ENCODE measurements at places on chromosomes 2 and 18. TPM values are rescaled to one million over a fixed set of nuclear protein-coding genes. Genes with fewer than 3 reads are reported as not detected.
A peak's percentile ranks its signal among the peaks of the same experiment; 100 is the strongest.

- DNase-seq, result no peak
Observed at GRCh38 chr18:48428475-48429177, 19.4 kb upstream of the ZBTB7C start.

GRCh38 chr2:48075631-48076030 lies 169.3 kb upstream of the FBXO11 start:
- no peak for DNase-seq

- peak; percentile 36 for DNase-seq
Observed at GRCh38 chr2:111523009-111523408, 361.0 kb downstream of the ANAPC1 start.

DNA sequence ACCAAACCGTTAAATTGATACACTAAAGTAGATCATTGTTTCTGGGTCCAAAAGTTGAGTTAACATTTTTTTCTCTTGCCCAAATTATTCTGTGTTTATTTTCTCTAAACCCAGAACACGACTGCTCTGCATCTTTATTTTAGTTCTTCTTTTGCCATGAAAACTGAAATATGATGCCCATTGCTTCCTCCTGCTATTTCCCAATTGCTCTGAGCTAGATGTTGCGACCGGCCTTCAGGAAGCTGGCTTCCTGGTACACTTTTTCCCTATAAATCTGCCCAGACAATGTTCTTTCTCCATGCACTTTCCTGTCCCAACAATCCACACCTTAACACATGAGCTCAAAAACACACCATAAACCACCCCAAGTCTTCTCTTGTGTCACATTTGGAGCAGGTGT lies 501.4 kb downstream of the FBXO15 start:
- DNase-seq, result no peak

DNA sequence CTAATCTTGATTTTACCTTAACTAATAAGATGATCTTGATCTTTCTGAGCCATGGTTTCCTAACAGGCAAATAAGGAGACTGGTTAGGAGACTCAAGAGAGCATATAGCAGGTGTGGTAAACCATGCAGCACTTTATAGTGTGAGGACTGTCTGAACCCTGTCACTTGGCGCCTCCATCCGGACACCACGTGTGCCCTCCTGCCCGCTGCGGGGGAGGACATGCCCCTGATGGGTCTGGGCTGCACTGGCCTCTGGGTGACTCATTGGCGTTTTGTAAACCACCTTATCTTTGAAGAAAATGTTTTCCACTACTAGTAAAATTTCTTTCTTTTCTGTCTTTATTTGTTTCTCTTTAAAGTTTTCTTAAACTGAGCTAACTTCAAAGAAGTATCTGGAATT lies 131.1 kb downstream of the FMNL2 start:
- DNase-seq, result peak; percentile 29

- DNase-seq, result no peak
Observed at GRCh38 chr18:892316-892715, 12.4 kb upstream of the ADCYAP1 start.

- no peak for DNase-seq
Observed at GRCh38 chr2:80292474-80292873, 12.1 kb downstream of the LRRTM1 start.

- peak; percentile 42 for DNase-seq
Observed at GRCh38 chr2:237092920-237093781, 7.5 kb downstream of the COPS8 start.

DNA sequence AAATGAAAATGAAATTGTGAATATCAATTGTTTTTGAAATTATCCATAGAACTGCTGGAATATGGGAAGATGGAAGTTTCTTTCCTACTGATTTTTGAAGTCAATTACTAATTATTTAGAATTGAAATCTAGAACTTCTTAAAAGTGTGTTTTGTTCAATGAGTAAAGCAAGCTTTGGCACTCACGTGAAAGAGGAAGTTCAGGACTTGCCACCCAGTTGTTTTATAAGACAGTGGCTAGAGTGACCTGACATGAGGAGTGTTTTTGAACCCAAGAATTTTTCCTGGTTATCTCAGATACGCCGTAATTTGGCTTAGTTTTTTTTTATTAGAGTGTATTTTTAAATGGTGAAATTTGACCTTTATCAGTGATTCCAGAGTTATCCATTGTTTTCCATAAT lies 3.5 kb downstream of the MXD1 start:
- no peak for DNase-seq

- no peak for DNase-seq
Observed at GRCh38 chr18:54690198-54690597, 99.2 kb downstream of the DYNAP start.

DNA sequence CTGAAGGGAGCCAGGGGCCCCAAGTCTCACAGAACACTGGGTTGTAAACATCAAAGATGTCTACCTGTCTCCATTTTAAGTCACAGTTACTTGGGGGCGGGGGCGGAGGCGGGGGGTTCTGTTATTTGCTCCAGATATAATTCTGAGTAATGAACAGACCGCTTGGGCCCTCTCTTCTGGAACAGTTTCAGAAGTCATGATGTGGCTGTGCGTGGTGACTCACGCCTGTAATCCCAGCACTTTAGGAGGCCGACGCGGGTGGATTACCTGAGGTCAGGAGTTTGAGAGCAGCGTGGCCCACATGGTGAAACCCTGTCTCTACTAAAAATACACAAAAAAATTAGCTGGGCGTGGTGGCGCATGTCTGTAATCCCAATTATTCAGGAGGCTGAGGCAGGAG lies 157.9 kb upstream of the APCDD1 start:
- no peak for DNase-seq

GRCh38 chr2:182542501-182543258 lies 115.8 kb upstream of the PDE1A start:
- DNase-seq, result no peak

GRCh38 chr2:47346-47725 lies 1.0 kb upstream of the FAM110C start:
- no peak for DNase-seq

DNA sequence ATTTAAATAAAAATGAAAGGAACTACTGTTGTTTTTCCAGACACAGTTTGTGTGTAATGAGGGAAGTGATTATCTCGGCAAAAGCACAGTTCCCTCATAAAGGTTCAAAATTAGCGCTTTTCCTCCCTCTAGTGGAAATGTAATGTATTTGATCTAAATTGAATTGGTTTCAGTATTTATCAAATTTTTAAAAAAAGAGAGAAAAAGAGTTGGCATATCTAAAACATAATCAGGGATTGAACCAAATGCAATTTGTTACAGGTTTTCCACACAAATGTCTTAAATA lies 37.5 kb downstream of the CMPK2 start:
- no peak for DNase-seq

- DNase-seq, result no peak
Observed at GRCh38 chr2:230594286-230594840, 118.3 kb upstream of the CAB39 start.

- DNase-seq, result no peak
Observed at GRCh38 chr2:68800517-68800916, 65.9 kb downstream of the ARHGAP25 start.

- no peak for DNase-seq
Observed at GRCh38 chr2:16931441-16931840, 265.8 kb upstream of the CYRIA start.

GRCh38 chr18:1665079-1665478 lies 760.4 kb downstream of the ADCYAP1 start:
- no peak for DNase-seq

GRCh38 chr18:6200204-6200774 lies 214.4 kb downstream of the L3MBTL4 start:
- DNase-seq, result no peak

DNA sequence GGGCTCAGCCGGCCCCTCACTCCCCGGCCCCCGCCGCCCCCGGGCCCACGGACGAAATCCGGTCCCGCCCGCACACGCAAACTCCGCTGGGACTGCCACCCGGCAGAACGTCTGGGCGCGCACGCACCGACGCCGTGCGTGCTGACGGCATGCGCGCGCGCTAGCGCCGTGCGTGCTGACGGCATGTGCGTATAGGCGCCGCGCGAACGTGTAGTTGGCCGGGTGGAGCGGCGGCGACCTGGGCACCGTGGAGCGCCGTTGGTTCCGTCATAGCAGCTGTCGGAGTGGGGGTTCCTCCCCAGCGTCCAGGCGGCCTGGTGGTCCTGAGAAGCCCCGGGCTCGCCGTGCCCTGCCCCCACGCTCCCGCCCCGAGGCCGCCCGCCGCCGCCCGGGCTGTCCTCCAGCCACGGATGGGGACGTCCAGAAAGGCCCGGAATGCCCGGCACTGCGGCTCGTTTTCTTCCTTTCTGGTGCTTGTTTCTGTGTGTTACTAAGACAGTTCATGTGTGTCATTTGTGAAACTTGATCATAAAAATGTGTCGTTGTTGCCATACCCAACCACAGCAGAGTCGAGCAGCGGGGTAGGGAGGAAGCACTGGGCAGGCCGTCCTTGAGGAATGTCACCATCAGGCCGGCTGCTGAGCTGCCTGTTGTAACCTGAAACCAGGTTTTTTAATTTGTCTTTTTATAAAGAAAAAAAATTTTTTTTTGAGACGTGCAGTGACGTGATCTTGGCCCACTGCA lies at the start of gene TXNL4A:
TSS of gene TXNL4A (minus strand) at position 113 of the 744 bp plus-strand sequence. CDS start 171 bp downstream, outside the sequence.
- peak; percentile 92 for DNase-seq

DNA sequence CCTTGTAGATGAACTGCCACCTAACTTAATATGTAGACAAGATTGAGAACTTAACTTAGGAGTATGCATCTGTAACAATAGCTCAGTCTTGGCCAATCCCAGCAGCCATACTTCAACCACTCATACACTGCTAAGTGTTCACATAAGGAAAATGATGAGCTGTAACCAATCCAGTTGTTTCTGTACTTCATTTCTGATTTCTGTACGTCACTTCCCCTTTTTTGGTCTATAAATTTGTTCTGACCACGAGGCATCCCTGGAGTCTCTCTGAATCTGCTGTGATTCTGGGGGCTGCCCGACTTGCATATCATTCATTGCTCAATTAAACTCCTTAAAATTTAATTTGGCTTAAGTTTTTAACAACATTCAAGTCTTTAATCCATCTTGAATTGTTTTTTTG lies 6.4 kb downstream of the SH3YL1 start:
- DNase-seq, result no peak

GRCh38 chr2:75634945-75635344 lies 11.6 kb upstream of the MRPL19 start:
- no peak for DNase-seq

DNA sequence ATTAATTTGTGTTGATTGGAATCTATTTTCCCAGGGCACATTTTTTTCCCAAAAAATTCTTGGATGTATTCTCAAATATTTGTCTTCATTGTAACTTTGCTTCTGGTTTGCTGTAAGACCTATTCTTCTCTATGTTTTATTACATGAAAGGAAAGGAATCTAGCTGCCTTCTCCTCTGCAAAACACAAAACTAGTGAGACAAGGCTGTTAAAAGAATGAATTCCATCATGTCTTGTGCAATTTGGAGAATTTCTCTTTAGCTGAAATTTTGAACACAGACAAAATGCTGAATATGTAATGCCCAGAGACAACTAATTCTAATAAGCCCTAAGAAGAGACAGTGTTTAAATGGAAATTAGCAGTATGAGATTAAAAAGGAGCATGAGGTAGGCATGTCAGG lies 275.9 kb downstream of the CDH20 start:
- DNase-seq, result no peak

DNA sequence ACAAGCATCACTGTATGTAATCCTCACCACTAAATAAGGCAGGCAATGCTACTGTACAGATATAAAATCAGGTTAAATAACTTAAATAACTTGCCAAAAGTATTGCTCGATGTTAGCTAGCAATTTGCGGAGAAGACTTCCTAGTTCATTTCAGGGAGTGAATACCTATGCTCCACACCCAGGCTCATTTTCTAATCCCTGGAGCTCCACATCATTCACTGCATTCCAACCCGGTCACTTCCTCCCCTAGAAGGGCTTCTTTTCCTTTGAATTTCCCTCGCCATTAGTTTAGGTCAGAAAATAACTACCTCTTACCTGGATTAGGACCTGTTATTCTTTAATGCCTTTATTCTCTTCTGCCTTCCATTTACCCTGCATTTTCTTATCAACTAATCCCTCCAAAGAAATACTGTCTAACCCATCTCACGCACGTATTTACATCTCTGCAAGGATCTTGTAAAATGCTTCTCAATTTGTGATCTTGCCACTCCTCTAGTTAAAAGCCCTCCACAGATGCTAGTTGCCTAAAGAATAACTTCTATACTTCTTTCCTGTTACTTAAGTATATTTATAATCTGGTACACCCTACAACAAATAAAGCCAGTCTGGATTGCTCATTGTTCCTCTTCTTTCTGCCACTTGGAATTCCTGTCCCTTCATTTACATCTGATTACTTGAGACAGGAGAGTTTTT lies 599.8 kb downstream of the NRXN1 start:
- no peak for DNase-seq

GRCh38 chr2:98907966-98908905 lies 27.8 kb downstream of the CRACDL start:
- DNase-seq, result no peak

- no peak for DNase-seq
Observed at GRCh38 chr2:207937823-207938222, 87.5 kb downstream of the PLEKHM3 start.

- no peak for DNase-seq
Observed at GRCh38 chr2:98258906-98259305, 87.3 kb upstream of the CNGA3 start.

DNA sequence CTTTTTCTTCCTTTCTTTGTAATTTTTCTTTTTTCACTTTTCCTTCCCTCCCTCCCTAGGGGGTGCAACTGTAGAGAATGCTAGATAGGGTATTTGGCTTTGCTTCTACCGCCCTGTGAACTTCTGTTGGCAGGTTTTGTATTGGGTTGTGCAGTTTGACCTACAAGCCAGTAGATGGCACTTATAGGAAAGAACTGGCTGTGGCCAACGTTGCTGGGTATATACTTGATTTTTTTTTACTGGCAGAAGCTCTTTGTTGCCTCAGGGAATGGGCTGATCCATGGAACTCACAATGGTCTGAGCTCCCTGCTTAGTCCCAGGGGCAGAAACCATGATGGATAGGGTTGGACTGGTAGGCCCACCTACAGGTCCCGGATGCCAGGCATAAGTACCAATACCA lies 1019.5 kb upstream of the LRRTM1 start:
- no peak for DNase-seq

GRCh38 chr2:118321432-118322105 lies 233.3 kb downstream of the INSIG2 start:
- no peak for DNase-seq

- DNase-seq, result no peak
Observed at GRCh38 chr18:10315522-10315921, 138.9 kb upstream of the APCDD1 start.

Gene ACVR1C
- 2.6 TPM for total RNA-seq

Gene ITPRIPL1
- 2.1 TPM for total RNA-seq

Gene IDH1
- 36.5 TPM for total RNA-seq

Gene TEKT4
- not detected for total RNA-seq

Gene WDR12
- total RNA-seq, result 39.2 TPM

Gene SLC4A3
- 261 TPM for total RNA-seq

Gene EGR4
- total RNA-seq, result not detected

Gene GRB14
- total RNA-seq, result 6.4 TPM

Gene ADGRF3
- not detected for total RNA-seq

Gene CYP27C1
- 0.21 TPM for total RNA-seq

Gene GREB1L
- 19.7 TPM for total RNA-seq

Gene SERPINB10
- total RNA-seq, result not detected

Gene NETO1
- not detected for total RNA-seq

All from left cardiac atrium (tissue), 4 donors.